Activated T-helper 1 cell treated with anti-CD3 and anti-CD28 coated beads, Interleukin-12 subunit alpha, Interleukin-12 subunit beta, Interleukin-2, Interleukin-4 antibody, amounts not matched to agents 30 ng/mL and 10 ng/mL and 1 ng/mL, durations not matched to agents 14 hours and 24 hours and 36 hours (primary cell): ENCODE measurements at places on chromosomes 7 and 10.

- H3K27ac ChIP-seq = no peak overlapping the region
- peaks cover 12% of the 10 kb centered on the region for H3K27me3 ChIP-seq
Measured at GRCh38 chr7:108613147-108613948, 43.7 kb downstream of the DNAJB9 start.

- DNase-seq = no peak
- H3K4me1 ChIP-seq = no peaks in the 10 kb centered on the region
- peaks cover 2% of the 10 kb centered on the region for H3K27me3 ChIP-seq
- H3K4me3 ChIP-seq = no peak overlapping the region
- no peaks in the 10 kb centered on the region for H3K36me3 ChIP-seq
- no peak overlapping the region for H3K27ac ChIP-seq
Measured at GRCh38 chr7:1738511-1738910, 68.4 kb downstream of the ELFN1 start.

- H3K27ac ChIP-seq = no peak overlapping the region
- no peaks in the 10 kb centered on the region for H3K4me1 ChIP-seq
- H3K36me3 ChIP-seq = no peaks in the 10 kb centered on the region
- no peak overlapping the region for H3K4me3 ChIP-seq
- H3K27me3 ChIP-seq = no peaks in the 10 kb centered on the region
Measured at GRCh38 chr7:111510062-111510461, 52.2 kb downstream of the IMMP2L start.

DNA sequence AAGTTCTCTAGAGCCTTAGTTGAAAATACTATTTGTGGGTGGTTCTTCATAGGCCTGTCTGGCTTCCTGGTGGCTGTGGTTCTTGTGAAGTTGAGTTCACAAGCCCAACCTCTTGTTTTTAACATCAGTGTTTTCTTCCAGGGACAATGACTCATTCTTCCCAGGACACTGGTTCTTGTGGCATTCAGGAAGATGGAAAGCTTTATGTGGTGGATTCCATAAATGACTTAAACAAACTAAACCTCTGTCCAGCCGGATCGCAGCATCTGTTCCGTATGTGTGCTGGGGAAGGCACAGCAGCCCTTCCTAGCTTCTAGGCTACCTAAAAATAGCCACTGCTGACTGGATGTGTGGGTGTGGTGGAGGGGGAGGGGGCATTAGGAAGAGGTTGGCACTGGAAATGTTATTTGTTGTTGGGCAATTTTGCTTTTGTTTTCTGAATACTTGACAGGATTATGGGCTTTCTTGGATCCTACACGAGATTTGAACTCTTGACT, 3.9 kb downstream of the LSMEM1 start:
- no peak overlapping the region for H3K4me3 ChIP-seq
- DNase-seq = no peak
- peaks cover 1% of the 10 kb centered on the region for H3K36me3 ChIP-seq
- peaks cover 12% of the 10 kb centered on the region for H3K4me1 ChIP-seq
